Kidney epithelial cell (primary cell): ENCODE measurements at places on chromosomes 13 and 19.

GRCh38 chr19:35044317-35045117 is 3.0 kb downstream of the HPN start:
- no peak for DNase-seq

DNA sequence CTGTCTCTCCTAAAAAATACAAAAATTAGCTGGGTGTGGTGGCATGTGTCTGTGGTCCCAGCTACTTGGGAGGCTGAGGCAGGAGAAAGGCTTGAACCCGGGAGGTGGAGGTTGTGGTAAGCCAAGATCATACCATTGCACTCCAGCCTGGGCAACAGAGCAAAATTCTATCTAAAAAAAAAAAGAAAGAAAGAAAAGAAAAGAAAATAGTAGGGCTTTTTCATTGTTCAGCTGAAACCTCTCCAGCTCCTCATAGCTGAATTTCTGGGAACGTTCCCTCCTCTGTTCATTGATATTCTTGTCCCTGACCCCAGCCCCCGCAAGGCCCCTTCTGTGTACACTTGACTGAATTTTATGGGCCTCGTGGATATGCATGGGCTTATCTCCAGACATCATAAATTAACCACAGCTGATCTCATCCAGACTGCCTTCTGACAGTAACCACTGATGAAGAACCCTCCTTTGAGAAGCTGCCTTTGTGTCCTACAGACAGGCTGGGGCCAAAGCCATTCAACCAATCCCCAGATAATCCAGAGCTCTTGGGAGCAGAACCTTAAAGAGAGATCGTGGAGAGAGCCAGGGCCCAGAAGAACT is at the start of gene ELSPBP1:
Gene ELSPBP1 (plus strand): TSS at position 424 of the 594 bp plus-strand sequence. CDS start 14,036 bp downstream, outside the sequence.
- peak; percentile 37 for DNase-seq

DNA sequence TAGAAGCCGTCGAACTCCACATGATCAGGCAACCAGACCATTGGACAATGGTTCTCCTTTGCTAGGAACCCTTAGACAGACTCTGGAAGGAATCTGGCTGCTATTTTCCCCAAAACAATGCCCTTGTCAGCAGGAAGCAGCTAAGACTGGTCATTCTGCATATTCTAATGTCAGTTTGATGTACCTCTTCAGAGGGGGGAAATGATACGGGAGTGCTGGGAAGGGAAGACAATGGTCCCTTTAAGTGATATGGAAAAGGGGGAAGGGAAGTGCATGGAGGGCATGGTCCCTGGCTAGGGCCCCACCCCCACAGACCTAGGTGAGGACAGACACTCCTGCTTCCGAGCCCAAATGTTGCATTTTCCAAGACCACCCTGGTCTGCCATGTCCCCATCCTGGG is 389.0 kb upstream of the SLITRK6 start:
- DNase-seq: no peak

DNA sequence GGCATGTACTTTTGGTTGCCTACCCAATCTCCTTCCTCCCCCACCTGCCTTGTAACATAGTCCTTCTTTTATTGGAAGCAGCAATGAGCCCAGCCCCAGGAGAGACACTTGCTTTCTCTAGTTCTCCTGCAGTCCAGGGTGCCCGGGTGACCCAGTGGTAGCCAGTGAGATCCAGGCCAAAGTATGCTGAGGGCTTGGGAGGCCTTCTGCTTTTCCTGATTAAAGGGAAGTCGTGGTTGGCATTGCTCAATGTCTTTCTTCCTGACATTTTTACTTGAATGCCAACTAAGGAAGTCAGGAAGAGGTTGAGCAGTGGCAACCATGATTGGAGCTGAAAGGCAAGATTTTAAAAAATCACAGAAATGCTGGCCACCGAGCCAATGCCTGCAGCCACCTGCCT is 25.7 kb downstream of the CNMD start:
- no peak for DNase-seq

DNA sequence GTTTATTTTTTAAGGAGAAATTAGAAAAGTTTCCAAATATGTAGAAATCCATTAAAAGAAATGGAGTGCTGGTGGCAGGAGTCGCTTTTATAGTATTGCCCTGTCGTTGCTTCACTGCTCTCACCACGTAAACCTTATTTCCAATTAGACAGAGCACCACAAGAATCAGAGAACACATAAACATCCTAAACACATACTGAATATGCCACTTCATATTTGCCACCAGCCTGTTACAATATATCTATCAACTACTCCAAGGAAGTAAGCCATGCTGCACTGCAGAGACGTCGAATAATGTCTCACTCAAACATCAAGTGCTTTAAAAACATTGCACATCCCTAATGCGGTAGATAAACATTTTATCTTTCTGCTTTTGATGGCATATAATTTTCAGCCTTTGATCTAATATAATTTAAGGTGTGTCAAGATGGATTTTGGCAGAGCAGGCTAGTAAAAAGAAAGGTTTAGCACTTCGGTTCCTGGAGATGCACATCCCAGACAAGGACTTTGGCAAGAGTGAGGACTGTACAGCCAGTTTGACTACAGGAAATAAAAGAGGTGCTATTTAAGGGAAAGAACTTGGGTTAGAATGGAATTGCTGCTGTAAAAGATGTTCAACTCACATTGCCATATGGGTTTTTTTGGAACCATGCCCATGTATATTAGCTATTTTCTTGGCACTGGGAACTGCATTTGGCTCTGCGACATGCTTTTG is 932.3 kb downstream of the EFNB2 start:
- DNase-seq: no peak

- no peak for DNase-seq
These were observed 286.6 kb downstream of the PCDH20 start for GRCh38 chr13:61128850-61129645.

- DNase-seq: no peak
These were observed 255.0 kb upstream of the SLITRK1 start for GRCh38 chr13:84137292-84137691.

DNA sequence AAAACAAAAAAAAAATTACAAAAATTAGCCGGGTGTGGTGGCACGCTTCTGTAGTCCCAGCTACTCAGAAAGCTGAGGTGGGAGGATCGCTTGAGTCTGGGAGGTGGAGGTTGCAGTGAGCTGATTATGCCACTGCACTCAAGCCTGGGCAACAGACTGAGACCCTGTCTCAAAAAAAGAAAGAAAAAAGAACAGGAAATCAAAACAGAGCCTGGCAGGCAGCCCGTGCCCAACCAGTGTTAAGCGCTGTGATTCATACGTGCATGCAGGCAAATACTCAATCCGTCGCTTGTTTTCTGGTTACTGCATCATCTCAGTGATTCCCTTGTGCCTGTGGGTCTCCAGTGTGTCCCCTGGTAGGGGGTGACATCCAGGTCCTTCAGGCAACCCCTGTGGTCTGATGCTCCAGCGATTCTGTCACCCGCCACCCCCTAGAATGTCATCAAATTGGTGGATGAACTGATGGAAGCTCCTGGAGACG is 18.1 kb downstream of the DDX39A start:
- peak; percentile 56 for DNase-seq

DNA sequence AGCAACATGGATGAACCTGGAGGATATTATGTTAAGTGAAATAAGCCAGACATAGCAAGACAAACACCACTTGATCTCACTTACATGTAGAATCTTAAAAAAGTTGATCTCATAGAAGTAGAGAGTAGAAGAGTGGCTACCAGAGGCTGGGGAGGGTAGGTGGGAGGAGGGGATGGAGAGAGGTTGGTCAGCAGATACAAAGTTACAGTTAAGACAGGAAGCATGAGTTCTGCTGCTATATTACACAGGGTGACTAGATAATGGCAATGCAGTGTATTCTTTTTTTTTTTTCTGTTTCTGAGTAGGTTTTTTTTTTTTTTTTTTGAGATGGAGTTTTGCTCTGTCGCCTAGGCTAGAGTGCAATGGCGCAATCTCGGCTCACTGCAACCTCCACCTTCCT is 15.2 kb upstream of the THSD1 start:
- no peak for DNase-seq

GRCh38 chr13:114103801-114104654 is 28.4 kb downstream of the RASA3 start:
- DNase-seq: no peak

DNA sequence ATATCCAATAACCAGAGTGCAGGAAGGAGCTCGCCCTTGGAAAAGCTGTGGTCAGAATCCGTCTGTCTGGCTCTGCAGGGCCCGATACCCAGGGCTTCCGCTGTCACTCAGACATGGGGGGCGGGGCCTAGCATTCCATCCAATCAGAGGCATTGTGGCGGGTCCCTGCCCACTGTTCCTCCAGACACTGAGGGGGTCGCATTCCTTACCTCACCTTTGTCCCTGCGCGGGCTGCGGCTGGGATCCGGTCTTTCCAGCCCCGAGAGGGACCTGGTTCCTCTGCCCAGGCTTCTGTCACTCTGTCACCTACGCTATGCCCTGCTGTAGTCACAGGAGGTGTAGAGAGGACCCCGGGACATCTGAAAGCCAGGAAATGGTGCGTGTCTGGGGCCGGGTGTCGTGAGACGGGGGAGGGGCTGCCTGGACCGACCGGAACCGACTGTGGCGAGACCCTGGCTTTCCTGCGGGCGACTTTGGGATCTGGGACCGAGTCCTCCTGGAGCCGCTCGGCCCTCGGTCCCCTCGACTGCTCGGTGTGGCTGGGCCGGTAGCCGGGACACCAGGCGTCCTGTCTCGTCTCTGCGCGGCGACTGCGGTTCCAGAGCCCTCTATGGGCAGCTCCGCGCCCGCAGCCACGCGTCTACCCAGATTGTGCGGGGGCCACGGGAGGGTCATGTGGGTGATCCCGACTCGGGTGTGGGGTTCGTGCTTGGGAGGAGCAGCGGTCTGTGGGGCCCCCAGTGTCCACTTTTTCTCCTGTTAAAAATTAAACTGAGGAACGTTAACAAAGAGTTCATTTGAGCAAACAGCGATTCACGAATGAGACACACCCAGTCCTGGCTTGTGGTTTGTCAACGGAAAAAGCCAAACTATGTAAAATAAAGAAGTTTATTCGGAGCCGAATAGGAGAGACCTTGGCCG is at the start of gene ZNF69:
Gene ZNF69 (plus strand): TSS at position 172 of the 921 bp plus-strand sequence. CDS start 142 bp downstream, at position 314.
- DNase-seq: peak; percentile 53

GRCh38 chr19:53102756-53103233 is 427 bp downstream of the ZNF160 start:
- no peak for DNase-seq

- no peak for DNase-seq
These were observed 18.1 kb downstream of the DHRS12 start for GRCh38 chr13:51785712-51786424.

- DNase-seq: no peak
These were observed 69.5 kb upstream of the FNDC3A start for GRCh38 chr13:48906200-48906599.

DNA sequence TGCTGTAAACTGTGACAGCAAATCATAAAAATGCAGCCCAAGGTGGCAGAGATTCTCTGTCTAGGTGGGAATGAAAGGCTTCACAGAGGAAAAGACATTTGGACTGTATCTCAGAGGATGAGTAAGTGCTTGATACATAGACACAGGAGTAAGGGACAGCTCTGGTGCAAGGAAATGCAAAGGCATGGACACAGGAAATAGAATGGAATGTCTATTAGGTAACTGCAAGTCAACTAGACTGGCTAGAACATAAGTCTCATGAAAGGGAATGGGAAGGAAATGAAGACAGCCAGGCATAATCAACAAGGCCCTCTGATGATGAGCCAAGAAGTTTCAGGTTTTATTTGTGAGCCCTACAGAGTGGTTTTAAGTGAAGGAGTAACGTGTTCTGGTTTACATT is 321.7 kb downstream of the SUCLA2 start:
- peak; percentile 12 for DNase-seq

GRCh38 chr19:33299051-33299688 is 3.2 kb downstream of the CEBPA start:
- DNase-seq: no peak

GRCh38 chr19:54114340-54115108 is 933 bp downstream of the TFPT start:
- no peak for DNase-seq

DNA sequence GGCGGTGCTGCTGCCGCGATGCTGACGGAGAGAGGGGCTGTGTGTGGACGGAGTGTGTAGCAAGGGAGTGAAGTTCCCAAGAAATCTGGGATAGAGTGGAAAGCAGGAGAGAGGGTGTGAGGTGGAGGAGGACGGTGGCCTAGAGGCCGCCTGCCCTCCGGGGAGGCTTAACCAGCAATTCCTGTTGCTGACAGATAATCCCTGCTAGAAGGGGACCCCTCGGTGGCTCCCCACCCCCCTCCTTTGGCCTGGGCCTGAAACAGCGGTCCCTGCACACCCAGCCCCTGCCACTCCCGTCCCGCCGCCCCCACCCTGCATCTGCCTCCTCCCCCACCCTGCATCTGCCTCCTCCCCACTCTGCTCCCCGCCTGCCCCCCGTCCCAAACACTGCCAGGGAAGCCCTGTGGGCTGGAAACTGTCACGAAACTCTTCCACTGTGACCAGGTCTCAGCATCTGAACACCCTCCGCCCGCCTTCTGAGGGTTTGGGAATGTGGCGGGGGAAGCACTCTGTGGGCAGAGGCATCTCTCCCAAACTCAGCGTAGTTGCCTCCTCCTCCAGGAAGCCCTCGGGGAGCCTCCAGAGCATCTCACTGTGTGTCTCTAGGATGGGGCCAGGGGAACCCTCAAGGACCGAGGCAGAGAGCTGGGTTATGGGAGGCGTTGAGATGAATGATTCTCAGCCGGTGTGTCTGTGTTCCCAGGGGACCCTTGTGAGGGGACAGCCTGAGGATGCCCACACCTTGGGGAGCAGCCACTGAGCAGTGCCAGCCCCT is 17.1 kb upstream of the MATK start:
- DNase-seq: no peak

DNA sequence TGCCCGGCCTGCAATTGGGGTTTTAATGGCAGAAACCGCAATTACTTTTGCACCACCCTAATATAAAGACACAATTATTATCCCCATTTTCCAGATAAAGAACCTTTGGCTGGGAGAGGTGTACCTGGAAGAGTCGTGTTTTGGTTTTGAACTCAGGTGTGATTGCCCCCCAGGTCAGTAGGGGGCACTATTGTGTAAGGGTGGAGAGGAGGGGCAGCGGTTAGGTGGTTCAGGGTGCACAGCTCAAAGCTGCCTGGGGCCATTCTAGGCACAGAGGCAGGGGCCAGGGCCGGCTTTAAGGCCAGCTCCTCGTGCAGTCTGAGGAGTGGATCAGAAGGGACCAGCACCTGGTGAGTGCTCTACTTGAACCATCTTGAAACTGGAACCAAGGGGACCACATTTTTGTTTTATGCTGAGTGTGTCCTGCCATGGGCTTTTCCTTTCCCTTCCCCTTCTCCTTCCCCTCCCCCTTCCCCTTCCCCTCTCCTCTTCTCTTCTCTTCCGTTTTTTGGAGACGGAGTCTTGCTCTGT is 5.8 kb upstream of the FCGRT start:
- no peak for DNase-seq

- DNase-seq: no peak
These were observed 14.4 kb downstream of the NAXD start for GRCh38 chr13:110629735-110630134.

DNA sequence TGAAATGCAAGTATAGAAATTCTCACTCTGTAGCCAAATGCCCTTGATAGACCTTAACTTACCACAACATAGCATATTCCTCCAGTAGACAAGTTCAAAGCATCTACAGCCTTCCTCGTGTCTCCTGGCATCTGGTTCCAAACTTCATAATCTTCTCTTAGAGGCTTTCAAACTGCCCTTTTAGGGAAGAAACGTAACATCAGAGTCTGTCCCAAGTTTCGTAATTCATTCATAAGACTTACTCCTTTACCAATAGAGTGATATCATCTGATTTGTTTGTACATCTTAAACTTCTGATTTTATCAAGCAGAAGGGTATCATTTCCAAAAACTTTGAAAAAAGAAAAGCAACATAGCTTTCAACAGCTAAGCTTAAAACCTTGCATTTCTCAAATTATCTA is 137.4 kb downstream of the SPRY2 start:
- DNase-seq: no peak

- no peak for DNase-seq
These were observed 257.8 kb downstream of the EFNB2 start for GRCh38 chr13:106277484-106278154.

- no peak for DNase-seq
These were observed 13.8 kb downstream of the ATP11A start for GRCh38 chr13:112703449-112704284.

- DNase-seq: peak; percentile 5
These were observed at the start of gene ZSCAN1 for GRCh38 chr19:58033741-58034476. Gene ZSCAN1 (plus strand): TSS chr19:58034025. CDS start chr19:58037837, 3,812 bp downstream.
